ENCODE measurements at places on chromosomes 5 and 9.

DNA sequence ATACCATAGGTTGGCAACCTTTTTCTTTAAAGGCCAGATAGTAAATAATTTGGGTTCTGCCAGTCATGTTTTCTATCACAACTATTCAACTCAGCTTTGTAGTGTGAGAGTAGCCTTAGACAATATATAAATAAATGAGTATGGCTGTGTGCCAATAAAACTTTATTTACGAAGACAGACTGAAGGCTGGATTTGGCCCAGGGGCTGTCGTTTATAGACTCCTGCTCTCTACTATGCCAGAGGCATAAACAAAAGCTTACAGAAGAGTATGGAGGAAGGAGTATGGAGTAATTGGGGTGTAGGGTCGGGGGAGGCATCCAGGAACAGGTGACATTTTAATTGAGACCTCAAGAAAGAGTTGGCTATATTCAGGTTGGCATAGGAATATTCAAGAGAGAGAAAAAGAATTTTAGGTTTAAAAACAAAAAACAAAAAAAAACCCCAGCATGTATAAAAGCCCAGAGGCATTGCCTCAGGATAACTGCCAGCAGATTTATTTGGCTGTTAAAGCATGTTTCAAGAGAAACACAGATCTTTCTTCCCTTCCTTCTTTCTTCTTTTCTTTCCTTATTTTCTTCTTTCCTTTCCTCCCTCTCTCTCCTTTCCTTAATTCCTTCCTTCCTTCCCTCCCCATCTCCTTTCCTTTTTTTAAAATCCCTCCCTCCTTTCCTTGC, 39.9 kb downstream of the SLIT3 start:
- no peak for DNase-seq

DNA sequence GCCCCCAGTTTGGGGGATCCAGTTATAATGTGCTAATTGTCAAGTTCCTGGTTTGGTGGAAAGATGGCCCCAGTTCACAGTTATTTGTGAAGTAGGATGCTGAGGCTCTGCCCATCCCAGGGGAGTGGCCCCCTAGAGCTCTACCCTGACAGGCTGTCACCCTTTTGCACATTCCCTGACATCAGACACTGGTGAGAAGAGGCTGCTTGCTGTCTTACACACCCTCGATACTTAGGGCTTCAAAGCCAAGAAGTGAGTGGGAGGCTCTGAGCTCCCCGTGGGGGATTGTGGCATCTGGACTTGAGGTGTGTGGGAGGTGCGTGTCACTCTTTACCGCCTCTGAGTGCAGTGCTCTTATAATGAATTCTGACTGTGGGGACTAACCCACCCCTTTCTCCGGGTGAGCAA, 168.5 kb downstream of the DOCK2 start:
- DNase-seq: no peak

GRCh38 chr9:124782661-124783574, 6.0 kb downstream of the OLFML2A start:
- no peak for DNase-seq

- no peak for DNase-seq
Measured at GRCh38 chr5:16899171-16899570, 36.9 kb downstream of the MYO10 start.

DNA sequence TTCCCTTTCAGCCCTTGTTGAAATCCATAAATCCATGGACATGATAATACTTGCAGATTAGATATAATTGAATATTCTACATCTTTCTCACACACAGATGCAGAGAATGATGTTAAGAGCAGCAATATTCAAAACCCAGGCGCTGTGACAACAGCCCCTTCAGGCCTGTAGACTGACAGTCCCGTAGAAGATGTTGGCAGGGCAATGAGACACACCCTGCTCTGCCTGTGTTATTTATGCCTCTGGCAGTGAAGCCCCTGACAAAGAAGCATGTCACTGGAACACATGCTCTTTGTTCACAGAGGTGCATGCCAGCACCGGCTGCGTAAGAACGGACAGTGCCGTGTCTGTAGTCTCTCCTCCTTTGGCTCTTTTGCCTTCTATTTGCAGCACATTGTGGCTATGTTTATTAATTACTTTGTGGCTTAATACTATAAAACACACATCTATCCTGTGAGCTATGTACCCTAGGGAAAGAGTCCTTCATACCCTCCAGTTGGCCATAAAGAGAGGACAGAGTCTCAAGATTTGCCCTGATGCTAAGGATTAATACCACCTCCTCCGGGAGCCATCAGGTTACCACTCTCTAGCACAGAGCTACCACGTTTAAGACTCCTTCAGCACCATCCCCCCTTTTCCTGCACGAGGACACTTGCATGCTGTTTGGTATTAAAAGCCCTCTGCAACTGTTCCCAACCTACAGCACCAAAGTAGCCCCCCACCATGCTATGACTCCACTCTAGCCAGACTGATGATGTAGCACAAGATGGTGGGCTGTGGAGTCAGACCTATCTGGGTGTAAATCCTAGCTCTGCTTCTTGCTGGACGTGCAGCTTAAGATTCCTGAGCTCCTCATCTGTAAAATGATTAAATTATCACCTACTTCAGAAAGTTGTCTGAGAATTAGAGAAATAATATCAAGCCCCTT, 2.0 kb upstream of the ANP32B start:
- DNase-seq: no peak

GRCh38 chr9:104386425-104387069, 117.5 kb upstream of the OR13F1 start:
- peak; percentile 58 for DNase-seq

- no peak for DNase-seq
Measured at GRCh38 chr5:173099461-173099860, 43.3 kb downstream of the CREBRF start.

DNA sequence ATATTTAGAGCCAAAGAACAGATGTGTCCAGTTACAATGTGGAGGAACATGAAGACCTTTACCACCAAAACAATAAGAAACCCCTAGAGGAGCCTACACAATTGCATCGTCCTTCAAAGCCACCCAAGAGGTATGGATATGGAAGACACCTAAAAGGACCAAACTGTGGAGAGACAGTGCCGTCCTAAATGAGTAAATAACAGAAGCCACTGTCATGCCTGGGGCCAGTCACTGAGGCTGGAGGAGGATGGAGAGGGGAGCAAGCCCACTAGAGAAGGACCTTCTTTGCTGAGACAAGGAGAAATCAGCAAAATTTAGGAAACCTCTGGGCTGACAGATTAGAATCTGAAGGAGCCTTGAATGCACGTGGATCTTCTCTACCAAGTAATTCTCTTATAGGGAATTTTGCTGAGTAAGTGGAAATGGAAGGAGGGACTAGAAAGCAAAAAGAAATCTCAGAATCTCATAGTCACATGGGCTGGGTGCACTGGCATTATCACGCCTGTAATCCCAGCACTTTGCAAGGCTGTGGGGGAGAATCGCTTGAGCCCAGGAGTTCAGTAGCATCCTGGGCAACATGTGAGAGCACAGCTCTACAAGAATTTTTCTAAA, 27.6 kb downstream of the PLEKHG4B start:
- DNase-seq: no peak

- DNase-seq: no peak
Measured at GRCh38 chr5:52466749-52467520, 320.8 kb upstream of the ITGA1 start.

DNA sequence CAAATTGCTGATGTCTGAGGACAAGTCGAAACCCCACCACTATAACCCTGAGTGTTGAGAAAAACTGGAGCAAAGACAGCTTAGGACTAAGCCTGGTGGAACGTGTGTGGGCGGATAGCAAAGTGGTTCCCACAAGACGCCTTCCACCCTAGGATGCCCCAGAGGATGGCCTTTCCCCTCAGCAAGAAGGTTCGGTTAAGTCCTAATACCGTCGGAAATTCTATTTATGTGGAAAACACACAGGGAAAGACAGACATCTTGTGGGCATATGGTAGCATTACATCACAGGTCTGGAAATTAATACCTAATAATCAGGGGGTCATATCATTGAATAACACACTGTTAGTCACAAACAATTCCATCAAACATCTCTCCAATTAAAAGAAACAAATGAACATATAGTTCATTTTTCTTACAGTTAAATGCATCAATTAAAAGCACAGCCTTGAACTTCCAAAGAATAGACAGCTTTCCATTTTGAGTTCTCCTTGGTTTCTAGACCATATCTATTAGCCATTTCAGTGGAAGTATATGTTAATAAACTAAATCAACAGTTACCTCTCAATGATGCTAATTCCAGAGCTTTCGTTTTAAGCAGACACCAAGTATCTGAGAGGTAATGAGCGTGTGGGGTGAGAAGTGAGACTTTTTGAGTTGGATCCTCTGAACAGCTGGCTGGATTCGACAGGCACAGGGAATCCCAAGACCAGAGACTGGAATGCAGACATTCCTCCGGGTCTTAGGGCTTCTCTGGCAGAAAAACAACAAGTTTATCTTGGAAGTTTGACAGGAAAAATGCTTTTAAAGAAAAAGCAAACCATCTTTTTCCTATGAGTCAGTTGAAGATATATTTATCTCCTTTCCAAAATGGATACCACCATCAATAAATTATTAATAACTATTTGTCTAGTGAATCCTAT, 2.9 kb upstream of the ICE1 start:
- DNase-seq: peak; percentile 65

- no peak for DNase-seq
Measured at GRCh38 chr9:36551129-36551528, 21.6 kb upstream of the MELK start.

DNA sequence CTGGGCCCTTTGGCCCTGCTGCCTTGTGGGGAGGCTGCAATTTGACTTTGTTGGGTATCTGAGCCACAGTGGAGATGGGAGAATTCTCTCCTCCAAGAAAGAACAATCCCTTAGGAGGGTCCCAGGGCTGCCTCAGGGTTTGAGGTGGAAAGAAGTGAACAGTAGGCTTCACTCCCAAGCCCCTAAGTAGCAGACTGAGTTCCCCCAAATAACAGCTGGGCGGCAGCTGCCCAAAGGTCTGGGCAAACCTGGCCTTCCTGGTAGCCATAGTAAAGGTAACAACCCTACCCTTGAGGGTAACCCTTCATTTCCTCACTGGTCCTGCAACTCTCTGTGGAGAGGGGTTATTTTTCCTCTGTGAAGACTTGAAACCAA, 746 bp downstream of the RGS3 start:
- DNase-seq: no peak

- no peak for DNase-seq
Measured at GRCh38 chr5:160970605-160971191, 118.7 kb upstream of the ATP10B start.

GRCh38 chr5:140554454-140554853, 2.8 kb downstream of the SRA1 start:
- no peak for DNase-seq

- no peak for DNase-seq
Measured at GRCh38 chr5:84292788-84293653, 91.7 kb downstream of the EDIL3 start.

DNA sequence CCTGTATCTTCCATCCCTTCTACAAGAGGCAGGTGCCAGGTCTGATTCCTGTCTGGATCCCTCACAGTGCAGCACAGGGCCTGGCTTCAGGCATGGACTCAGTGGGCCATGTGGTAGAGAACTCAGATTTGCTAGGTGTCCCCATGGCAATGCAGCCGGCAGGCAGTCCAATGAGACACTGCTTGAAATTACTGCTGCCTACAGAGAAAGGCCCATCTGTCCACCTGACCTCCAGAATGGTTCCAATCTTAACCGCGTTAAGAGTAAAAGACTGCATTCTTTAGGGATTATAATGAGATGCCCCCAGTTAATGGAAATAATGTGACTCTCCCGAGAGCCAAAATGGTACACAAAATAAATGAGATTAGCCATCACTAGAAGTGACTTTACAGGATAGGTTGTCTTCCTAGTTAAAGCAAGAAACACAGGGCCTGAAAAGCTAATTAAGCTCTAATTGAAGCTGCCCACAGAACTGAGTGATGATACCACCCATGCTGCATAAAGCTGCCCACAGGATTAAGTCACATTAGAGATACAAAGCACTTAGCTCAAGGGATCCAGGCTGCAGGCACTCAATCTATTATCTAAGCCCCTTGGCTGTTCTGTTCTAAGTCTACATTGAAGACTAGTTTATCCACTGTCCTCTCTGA, 11.4 kb downstream of the FAM193B start:
- no peak for DNase-seq

- DNase-seq: no peak
Measured at GRCh38 chr5:39946356-39947045, 521.7 kb upstream of the DAB2 start.

DNA sequence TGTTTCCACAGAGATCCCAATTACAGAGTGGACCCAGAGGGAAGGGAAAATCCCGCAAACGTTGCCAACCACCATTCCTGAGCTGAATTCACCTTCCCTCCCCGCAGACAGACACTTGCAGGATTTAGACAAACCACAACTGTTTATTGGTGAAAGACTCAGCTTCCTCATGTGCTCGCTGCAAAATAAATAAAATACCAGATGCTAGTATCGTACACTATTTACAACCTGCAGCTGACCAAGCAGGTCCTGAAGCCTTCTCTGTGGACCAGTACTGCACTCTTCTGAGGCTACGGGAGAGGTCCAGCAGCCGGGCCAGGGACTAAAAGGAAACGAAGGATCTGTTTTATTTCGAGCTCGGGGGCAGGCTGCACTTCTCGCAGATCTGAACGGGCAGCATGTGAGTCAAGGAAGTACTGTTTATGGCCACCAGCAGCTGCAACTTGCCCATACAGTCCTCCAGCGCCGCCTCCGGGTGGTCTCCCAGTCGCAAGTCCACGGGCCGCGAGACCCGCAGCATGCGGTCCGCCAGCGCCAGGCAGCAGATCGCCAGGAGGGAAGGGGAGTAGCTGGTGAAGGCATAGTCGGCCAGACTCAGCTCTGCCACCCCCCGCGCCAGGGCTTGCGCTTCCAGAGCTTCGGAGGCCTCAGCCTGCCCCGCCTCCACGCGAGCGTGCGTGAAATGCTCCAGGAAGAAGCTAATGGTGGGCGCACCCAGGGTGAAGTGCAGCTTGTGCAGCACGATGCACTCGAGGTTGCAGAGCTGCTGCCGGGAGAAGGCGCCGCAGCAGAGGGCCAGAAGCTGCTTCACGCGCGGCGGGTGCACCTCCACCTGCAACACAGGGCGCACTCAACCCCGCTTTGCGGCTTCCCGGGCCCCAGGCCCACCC, 2.1 kb downstream of the CCNO start:
- no peak for DNase-seq

DNA sequence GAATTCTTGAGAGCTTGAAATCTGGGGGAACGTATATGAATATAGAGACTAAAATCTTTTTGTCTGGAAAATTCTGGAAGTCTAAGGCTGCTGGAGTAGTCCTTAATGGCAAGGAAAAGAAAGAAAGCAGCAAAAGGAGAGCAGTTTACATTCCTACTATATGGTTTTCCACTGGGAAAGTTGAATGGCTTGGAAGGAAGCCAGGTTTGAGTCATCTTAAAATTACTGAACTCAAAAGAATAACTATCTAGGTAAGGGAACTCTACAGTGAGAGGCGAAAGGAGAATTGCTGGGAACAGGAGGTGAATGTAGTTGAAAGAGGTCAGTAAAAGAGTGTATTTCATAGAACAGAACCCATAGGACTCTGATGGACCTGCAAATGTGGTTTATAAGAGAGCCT, 258.1 kb upstream of the EDIL3 start:
- DNase-seq: no peak

Measured in A549 (cell line).